Activated CD4-positive, alpha-beta T cell treated with anti-CD3 and anti-CD28 coated beads, Interleukin-2, amount 10 ng/mL, durations not matched to agents 24 days and 14 days (primary cell): ENCODE measurements at places on chromosomes 4 and X. TPM values are rescaled to one million over a fixed set of nuclear protein-coding genes. Genes with fewer than 3 reads are reported as not detected.

The TBC1D8B gene
- 0.19 and 0.35 TPM in 2 replicates for total RNA-seq

The ENPEP gene
- 0.36 TPM in 1 of 2 replicates, not detected in the other for total RNA-seq

The CYBB gene
- total RNA-seq: not detected in 2 replicates

The MAOA gene
- total RNA-seq: 1.8 and 2.0 TPM in 2 replicates

The GPR119 gene
- not detected in 2 replicates for total RNA-seq

The EDA2R gene
- total RNA-seq: 2.7 and 3.6 TPM in 2 replicates

The COX7B2 gene
- not detected in 2 replicates for total RNA-seq

The MAGIX gene
- total RNA-seq: 0.96 and 1.1 TPM in 2 replicates

The LDB2 gene
- not detected in 2 replicates for total RNA-seq

The NEUROG2 gene
- total RNA-seq: 0.16 and 0.17 TPM in 2 replicates

The NAP1L5 gene
- total RNA-seq: 4.9 TPM in 2 replicates

The MAD2L1 gene
- 69.2 and 75.3 TPM in 2 replicates for total RNA-seq

The NAT8L gene
- total RNA-seq: 7.3 and 7.7 TPM in 2 replicates

The DCAF12L1 gene
- total RNA-seq: not detected in 2 replicates

The SPANXA2 gene
- not detected in 2 replicates for total RNA-seq

The CSAG1 gene
- total RNA-seq: not detected in 2 replicates

The ADGRL3 gene
- not detected in 2 replicates for total RNA-seq

The CT45A10 gene
- total RNA-seq: not detected in 2 replicates

The RHOXF2 gene
- total RNA-seq: not detected in 2 replicates

The CCSER1 gene
- total RNA-seq: not detected in 2 replicates

The EXOC1L gene
- not detected in 2 replicates for total RNA-seq

The KIAA1210 gene
- not detected in 2 replicates for total RNA-seq

The S100P gene
- total RNA-seq: 2.1 and 2.8 TPM in 2 replicates

The ANOS1 gene
- total RNA-seq: not detected in 2 replicates

The IDH3G gene
- total RNA-seq: 70.2 and 78.8 TPM in 2 replicates

The PFKFB1 gene
- total RNA-seq: 0.47 and 0.58 TPM in 2 replicates

The UGT2A1 gene
- not detected in 2 replicates for total RNA-seq

The CXCR3 gene
- 34.5 and 35.2 TPM in 2 replicates for total RNA-seq
